ENCODE measurements at places on chromosomes 6 and 20.

DNA sequence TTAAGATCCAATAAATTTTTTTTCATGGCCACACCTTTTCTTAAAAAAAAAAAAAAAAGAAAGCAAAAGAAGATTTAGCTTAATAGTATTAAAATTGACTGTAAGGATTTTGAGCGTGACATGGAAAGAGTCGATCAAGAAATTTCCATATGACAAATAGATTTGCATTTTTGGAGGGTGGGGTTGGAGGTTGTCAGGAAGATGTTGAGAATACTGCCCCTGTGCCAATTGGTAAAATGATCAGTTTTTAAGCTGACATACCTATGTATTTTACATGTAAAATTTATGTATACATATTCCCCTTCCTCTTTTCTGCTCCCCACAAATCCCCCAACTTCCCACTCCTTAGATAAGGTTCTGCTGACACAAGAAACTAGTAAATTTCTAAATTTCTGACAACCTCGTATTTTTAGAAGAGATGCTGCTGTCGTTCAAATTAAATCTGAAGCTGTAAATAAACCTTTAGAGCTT lies 520.9 kb downstream of the CD83 start:
- DNase-seq, result no peak

GRCh38 chr6:32854376-32855178 lies 585 bp downstream of the PSMB9 start:
- DNase-seq, result peak; percentile 58

DNA sequence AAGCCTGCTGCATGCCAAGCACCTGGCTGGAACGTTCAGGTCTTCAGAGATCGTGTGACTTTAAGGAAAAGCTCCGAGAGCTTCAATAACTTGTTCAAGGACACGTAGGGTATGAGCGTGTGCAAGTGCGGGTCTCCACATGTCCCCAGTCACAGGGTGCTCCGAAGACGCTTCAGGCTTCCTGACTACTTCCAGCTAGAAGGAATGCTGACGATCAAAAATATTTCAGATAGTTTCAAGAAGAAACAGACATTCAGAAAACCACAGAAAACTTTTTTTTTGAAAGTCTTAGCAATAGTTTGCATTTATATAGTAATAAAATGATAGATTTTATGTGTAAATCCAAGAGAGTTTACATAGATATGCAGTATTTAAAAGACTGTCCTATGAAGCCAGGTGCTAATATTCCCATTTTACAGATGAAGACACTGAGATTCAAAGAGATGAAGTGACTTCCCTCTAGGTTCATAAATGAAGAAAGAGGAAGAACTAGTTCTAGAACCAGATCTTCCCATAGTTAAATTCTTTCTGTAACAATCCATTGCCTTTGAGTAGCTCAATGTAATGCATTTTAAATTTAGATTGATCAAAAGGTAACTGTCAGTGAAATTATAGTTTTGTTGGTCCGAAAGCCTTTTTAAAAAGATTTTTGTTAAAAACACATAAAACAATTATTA lies 247.6 kb downstream of the MYLK4 start:
- DNase-seq, result no peak

DNA sequence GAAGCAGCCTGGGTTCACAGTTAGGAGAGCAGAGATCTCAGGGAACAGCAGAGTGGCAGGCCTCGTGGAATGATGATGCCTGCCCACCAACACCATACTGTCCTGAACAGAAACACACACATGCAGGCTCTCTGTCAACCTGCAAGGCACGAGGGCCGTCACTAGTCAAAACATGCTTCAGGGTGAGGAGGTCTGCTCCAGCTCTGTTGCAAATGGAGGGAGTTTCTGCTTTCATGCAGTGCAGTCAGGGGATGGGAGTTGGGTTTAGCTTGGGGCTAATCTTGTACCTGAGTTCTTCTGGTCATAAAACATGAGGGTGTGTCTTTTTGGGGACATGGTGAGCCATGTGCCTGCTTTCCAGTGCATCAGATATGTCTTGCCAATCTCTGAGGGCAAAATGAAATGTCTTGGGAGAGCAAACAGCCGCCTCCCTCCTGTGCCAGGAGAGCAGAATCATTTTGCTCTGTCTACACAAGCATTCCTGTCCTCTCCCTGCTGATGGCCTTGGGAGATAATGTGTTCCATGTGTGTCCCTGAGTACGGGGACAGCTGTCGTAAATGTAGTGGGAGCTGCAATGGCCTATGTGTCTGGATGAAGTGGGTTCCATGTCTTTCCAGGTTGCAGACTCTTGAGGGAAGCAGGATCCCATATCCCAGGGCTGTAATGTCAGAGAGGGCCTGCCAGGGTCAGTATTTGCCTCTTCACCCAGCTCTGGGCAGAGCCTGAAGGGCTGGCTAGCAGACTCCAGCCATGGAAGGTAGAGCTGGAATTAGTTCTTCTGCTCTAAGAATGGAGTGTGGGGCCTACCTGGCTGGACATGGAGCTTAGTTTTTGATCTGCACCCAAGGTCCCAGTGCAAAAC lies 40.6 kb downstream of the MAFB start:
- no peak for DNase-seq

DNA sequence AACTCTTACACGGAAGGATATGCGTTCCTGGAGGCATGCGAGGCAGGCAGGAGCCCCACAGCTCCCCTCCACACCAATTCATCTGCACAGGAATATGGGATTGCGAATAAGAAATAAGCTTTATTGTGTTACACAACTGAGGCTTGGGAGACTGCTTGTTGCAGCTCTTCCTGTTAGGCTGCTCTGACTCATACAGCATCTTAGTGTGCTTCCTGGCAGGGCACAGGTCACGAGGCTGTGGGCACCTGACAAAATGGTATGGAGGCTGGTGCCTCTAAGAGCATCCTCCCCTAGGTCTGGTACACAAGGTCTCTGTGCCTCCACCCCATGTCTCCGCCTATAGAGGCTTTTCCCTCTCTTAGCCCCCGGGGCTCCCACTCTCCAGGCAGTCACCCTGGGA lies 6.8 kb downstream of the SLC22A3 start:
- DNase-seq, result no peak

Measured in CD4-positive, alpha-beta T cell treated with Interleukin-15 for 4 hours (primary cell).